ENCODE measurements at places on chromosomes 6 and 20.

- DNase-seq, result no peak
These were observed 60.4 kb upstream of the SUPT3H start for GRCh38 chr6:45438151-45438550.

GRCh38 chr6:160358225-160359119 lies 10.3 kb downstream of the SLC22A3 start:
- DNase-seq, result no peak

GRCh38 chr6:49401063-49401462 lies 62.0 kb downstream of the MMUT start:
- DNase-seq, result no peak

DNA sequence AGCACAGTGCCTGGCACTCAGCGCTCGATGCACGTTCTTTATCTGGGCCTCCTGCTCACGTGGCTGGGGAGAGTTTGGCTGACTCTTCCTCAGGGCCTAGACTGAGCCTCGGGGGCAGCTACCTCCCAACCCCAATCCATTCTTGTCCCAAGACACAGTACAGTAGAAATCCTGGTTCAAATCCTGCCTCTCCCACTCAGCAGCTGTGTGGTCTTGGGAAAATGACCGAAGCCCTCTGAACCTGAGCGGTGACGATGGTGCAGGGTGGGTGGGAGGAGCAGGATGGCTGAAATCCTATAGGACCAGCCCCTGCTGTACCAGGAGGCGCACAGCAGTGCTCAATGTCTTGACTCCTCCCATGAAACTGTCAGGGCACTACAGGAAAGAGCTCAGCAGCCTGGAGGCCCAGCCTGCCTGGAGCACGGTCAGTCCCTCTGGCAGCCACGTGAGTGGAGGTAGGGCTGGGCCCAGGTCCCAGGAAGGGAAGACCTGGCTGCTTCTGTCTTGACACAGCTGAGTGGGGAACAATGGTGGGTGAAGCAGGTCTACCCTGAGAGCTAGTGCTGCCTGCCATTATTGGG lies 31.5 kb downstream of the PDRG1 start:
- no peak for DNase-seq

DNA sequence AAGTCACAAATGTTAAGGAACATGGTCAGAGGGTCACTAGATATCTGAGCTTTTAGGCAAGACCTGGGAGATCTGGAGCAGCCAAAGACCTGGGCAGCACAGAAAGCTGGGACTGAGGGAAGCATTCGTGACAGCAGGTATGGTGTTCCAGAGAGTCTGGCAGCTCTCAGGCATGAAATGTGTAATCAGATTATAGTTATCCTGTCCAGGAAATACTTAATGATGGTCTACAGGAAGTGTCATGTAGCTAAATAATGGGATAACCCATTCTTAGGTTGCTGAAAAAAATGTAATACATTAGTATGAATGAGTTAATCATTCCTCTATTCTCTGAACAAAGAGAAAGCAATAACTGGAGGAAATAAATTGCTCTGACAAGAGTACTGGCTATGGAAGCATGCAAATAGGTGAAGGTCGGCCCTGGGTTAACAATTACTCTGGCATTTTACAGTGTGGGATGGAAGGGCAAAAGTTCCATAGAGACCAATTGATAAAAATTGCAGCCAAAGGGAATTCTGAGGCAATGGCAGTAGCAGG lies 740.5 kb downstream of the CBLN4 start:
- no peak for DNase-seq

- no peak for DNase-seq
These were observed 52.2 kb upstream of the PRL start for GRCh38 chr6:22349051-22349450.

GRCh38 chr6:51613558-51613957 lies 473.9 kb downstream of the PKHD1 start:
- DNase-seq, result no peak

DNA sequence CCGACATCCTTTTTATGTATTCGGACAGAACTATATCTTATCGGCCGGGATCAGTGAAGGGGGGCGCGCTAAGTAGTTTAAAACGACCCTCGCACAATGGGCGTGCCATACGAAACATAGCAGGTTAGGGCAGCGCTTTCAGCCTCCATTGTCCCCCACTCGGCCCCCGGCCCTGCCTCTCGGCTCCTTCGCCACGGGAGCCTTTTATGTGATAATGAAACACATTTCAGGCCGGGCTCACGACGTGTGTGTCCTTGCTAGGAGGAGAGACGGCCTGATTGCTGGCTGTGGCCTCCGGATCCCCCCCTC lies 5.3 kb downstream of the FOXA2 start:
- no peak for DNase-seq

DNA sequence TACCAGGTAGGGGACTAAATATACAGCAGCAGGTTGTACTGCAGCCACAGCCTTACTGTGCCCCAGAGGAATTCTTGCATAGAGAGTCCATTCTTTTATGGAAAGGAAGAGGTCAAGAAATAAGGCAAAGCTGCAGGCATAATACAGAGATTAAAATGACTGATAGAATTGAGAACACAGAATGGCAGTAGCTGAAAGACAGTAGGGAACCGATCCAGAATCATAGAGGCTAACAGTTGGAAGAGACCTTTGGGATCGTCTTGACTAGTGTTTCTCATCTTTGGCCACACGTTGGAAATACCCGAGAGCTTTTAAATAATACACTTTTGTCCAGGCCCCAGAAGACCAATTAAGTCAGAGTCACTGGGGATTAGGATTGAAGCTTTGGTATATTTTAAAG lies 492.6 kb upstream of the SOX4 start:
- no peak for DNase-seq

GRCh38 chr20:37297066-37297736 lies 7.7 kb downstream of the MANBAL start:
- DNase-seq, result no peak

GRCh38 chr6:11727998-11728961 lies 50.3 kb downstream of the ADTRP start:
- no peak for DNase-seq

DNA sequence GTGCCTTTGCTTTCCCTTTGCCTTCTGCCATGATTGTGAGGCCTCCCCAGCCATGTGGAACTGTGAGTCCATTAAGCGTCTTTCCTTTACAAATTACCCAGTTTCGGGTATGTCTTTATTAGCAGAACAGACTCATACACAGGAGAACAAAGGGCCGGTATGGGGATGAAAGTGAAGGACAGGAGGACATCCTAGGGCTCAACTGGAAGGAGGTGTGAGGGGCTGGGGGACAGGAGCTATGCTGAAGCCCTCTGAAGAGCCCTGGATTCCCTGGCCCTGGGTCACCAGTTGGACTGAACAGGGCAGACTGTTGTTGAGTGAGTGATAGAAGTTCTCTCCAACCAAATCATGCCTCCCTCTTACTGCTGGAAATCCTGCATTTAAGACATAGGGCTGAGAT lies 105.8 kb downstream of the SCML4 start:
- DNase-seq, result no peak

GRCh38 chr6:43016943-43017334 lies 2.9 kb downstream of the KLHDC3 start:
- no peak for DNase-seq

GRCh38 chr20:39059036-39059435 lies 96.9 kb downstream of the DHX35 start:
- no peak for DNase-seq

- no peak for DNase-seq
These were observed 96.1 kb downstream of the PPP1R14C start for GRCh38 chr6:150238846-150239407.

DNA sequence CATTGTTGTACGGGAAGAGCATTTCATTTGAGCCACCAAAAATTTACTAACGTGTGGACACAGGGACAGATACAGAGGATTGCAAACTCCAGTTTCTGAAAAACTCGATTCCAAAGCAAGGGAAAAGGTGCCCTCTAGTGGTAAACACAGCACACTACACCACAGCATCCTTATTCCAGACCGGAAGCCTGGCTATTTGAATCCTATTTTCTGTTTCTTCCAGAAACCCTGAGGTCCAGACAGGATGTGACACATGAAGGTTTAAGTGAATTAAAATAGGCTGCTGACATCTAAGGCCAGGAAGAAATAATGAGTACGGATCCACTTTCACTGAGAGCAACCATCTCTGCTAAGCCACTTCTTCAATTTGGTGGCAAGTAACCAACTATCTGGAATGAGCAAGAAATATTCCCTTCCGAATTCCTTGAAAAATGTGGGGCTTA lies 31.8 kb upstream of the GMPR start:
- DNase-seq, result peak; percentile 10

GRCh38 chr20:6644813-6645628 lies 122.5 kb upstream of the BMP2 start:
- DNase-seq, result no peak

DNA sequence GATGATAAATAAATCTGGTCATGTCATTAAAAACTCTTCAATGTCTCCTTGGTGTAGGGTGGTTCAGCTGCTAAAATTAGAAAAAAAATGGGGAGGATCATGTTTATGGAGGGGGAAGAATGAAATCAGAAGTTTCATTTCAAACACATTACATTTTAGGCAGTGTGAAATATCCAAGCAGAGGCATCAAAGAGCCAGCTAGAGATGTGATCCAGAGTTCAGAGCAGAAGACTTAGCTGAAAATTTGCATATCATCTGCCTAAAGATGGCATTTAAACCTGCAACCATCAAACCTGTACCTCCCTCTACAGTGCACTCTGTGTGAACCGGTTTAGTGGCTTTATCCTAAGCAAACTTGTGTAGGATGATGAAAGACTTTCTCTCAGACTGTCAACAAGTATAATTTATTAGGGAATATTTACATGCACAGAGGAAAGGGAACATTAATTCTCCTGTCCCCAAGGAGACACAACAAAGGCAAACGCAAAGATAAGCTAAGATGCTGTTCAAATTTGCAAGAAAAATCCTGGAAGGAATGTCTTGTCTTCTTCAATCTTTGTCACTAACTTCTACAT lies 84.8 kb upstream of the PLEKHG1 start:
- no peak for DNase-seq

DNA sequence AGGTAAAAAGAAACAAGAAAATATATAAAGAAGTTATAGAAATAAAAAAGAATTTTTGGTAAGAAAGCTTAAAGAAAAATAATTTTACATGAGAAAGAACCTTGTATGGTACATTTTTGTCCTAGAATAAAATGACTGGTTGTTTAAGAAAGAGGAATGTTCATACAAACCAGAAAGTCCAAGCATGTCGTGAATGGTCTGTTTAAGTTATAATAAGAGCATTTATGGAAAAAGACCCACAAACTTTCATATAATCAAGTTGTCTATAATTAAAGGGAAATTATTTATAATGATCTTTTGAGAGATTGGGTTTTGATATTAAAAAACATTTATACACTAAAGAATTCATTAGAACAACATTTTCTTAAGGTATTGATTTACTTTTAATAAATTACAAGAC lies 27.8 kb upstream of the FAM110A start:
- no peak for DNase-seq

DNA sequence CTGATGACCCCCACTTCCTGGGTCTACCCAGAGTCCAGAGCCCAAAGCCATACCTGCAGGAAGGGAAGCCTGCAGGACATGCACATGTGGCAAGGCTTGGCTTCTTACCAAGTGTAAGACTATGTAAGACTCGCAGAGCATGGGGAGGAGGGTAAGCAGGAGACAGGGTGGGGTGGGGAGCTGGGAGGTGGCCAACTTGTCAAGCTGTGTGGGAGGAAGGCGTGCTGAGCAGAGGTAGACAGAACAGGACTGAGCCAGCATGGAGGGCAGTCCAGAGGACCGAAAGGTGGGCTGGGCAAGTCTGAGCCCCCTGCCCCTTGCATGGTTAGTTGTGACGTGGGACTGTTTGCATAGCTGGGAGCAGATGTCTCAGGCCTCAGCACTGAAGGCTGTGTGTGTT lies 53.4 kb upstream of the RNF24 start:
- no peak for DNase-seq

- DNase-seq, result no peak
These were observed 76.7 kb downstream of the IYD start for GRCh38 chr6:150445486-150445885.

- no peak for DNase-seq
These were observed 36.1 kb upstream of the MAP7 start for GRCh38 chr6:136586295-136586694.

GRCh38 chr6:37513576-37513975 lies 13.9 kb upstream of the CCDC167 start:
- no peak for DNase-seq

DNA sequence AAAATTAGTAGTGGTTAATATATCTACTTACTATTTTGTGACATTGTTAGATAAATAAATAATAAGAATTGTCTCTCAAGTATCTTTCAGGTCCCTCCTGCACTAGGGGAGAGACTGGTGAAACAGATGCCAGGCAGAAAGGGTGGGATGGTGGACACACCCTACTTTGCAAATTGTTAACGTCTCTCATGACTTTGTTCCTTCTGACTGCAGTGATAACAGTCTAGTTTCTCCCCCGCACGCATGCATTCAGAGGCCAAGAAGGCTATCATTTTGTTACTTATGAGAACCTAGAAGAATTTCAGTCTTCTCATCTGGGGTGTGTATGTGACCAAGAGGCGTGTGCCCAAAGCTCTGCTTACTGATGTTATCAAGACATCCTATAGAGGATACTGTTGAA lies 152.3 kb downstream of the EDN1 start:
- no peak for DNase-seq

GRCh38 chr6:146550911-146551310 lies 7.3 kb downstream of the RAB32 start:
- DNase-seq, result no peak

DNA sequence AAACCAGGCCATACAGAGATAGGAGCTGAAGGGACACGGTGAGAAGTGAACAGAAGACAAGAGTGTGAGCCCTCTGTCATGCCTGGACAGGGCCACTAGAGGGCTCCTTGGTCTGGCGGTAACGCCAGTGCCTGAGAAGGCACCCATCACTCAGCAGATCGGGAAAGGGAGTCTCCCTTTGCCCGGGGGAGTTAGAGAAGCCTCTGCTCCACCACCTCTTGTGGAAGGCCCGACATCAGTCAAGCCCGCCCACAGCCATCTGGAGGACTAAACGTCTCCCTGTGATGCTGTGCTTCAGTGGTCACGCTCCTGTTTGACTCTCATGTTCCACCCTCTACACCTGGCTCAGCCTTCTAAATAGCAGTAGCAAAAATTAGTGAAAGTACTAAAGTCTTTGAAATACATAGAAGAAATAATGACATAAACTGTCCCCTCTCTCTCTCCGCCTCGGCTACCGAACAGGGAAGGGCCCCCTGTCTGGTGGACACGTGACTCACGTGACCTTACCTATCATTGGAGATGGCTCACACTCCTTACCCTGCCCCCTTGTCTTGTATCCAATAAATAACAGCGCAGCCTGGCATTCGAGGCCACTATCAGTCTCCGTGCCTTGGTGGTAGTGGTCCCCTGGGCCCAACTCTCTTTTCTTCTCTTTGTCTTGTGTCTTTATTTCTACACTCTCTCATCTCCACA lies 66.7 kb downstream of the RPP21 start:
- DNase-seq, result peak; percentile 53

GRCh38 chr20:13755809-13756208 lies 28.9 kb downstream of the ESF1 start:
- DNase-seq, result no peak

Measured in stimulated activated CD4-positive, alpha-beta T cell treated with anti-CD3 and anti-CD28 coated beads, Interleukin-15, amount 100 ng/mL, for 48 hours (primary cell).